ENCODE measurements at places on chromosomes 2 and 18.

GRCh38 chr2:43934567-43934966, 61.2 kb downstream of the LRPPRC start:
- DNase-seq = no peak

- no peak for DNase-seq
Measured at GRCh38 chr2:183125659-183126341, 1.6 kb downstream of the NUP35 start.

GRCh38 chr2:223969856-223970255, 12.6 kb downstream of the MRPL44 start:
- no peak for DNase-seq

GRCh38 chr2:64613276-64613675, 40.4 kb downstream of the SERTAD2 start:
- DNase-seq = no peak

- DNase-seq = no peak
Measured at GRCh38 chr2:121197369-121198091, 87.5 kb downstream of the TFCP2L1 start.

- DNase-seq = peak; percentile 16
Measured at GRCh38 chr2:138267161-138267901, 234.2 kb upstream of the SPOPL start.

GRCh38 chr2:8028981-8029380, 652.9 kb upstream of the ID2 start:
- DNase-seq = no peak

DNA sequence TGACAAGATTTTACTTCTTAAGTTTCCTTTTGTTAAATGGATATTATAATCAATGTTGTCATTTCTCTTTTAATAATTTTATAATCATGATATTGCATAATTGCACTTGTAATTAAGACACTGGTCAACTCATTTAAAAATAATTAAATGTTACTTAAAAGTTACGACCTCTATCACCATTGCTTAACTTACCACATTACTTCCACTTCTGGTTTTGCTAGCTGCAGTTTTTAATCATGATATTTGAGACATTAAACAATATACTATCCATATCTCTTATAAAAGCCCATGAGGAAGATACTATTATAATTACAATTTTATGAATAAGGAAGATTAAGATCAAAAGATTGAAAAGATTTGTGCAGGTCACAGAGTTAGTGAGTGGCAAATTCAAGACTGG, 502.0 kb downstream of the RNF144A start:
- DNase-seq = no peak

- DNase-seq = no peak
Measured at GRCh38 chr18:68791801-68792200, 6.1 kb upstream of the CCDC102B start.

DNA sequence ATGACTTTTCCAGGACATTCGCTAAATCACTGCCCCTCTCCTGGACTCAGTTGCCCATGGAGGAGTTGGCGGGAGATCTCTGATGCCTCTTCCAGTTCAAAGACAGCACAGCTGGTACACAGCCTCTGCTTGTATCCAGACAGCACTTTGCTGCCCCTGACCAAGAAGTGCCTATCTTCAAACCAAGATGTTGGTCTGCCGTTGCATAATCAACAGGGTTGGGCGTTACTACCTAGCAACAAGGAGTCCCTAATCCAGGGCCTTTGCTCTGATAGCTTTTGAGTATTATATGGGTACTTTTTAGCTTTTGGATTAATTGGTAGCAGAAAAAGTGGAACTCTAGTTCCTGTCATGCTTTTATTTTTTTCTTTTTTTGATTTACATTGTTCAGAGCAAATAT, 166.6 kb downstream of the FAM210A start:
- no peak for DNase-seq

DNA sequence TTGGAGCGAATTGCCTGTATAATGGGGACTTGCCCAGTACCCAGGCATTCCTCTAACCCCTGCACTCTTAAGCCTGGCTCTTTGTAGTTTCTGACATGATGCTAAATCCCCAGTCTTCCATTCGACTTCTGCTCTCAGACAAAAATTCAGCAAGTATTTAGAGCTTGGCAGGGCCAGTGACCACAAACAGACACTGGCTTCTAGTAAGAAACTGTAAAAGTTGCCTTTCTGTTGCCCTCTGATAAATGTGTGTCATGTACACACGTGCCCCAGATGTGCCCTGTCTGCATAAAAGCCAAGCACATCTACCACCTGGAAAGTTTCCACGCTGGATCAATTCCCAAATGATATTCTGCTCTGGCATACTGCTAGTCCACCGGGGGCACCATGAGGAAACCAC, 18.0 kb downstream of the PAX3 start:
- DNase-seq = no peak

- no peak for DNase-seq
Measured at GRCh38 chr2:25374827-25375226, 33.1 kb upstream of the DNMT3A start.

GRCh38 chr2:105432749-105433148, 33.9 kb upstream of the FHL2 start:
- DNase-seq = no peak

GRCh38 chr2:16109821-16110310, 169.5 kb downstream of the MYCN start:
- no peak for DNase-seq

DNA sequence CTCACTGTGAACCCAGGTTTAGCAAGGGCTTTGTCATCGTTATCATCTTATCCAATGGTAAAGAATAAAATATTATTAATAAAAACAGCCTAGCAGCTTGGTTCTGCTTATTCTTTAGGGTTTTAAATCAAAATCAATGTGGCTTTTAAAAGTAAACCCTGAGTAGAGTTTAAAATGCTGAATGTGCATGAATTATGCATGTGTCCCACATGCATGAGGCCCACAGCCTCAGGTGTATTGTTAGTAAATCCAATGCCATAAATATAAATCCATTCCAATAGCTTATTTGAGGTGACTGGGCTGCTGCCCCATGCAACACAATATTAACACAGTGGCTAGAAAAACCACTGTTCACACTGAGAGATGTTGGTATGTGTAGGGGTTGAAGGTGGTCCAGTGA, 254.1 kb downstream of the HNMT start:
- no peak for DNase-seq

DNA sequence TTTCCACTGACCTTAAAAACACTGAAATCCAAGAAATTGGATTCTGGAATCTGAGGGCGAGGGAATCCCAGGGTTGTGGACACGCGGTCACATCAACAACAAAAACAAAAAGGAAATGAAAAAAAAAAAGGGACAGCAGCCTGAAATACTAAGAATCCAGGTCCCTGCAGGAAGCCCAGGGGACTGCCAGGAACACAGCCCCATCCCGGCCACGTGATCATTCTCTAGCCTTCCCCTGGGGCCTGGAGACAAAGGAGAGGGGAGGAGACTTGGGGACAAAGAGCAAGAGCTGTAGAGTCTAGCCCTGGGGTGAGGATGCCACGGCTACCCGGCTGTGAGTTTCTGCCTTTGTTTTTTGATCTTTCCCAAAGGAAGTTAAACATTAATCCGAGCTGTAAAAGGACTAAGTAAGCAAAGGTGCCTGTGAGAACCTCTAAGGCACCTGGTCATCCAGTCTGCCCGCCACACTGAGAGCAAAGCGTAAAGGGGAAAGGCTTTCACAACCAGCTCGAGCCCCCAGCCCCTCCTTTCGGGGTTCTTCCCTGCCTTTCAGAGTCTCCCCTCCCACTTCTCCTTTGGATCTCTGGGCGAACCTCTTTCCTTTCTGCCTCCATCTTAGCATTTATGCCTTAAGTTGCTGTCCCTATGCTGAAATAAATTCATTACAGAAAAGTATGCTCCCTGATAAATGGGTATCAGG, 57.9 kb upstream of the MSH2 start:
- DNase-seq = peak; percentile 77

GRCh38 chr18:68740966-68741365, 26.1 kb upstream of the TMX3 start:
- no peak for DNase-seq

DNA sequence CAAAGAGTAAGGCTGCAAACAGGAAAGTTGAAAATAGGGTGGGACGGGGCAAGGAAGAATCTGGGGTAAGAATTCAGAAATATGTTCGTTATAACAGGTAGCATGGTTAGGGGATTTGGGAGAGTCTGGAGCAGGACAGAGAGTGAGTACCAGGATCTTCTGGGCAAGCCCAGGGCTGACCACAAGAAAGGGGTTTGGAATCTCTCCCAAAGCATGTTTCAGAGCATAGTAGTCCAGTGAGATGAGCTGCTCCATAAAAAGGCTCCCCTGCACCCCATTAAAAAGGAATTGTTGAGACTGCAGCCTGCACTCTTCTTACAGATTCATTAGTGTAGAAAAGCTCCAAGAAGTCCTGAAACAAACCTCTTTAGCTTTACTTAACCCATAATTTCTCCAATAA, 291.1 kb downstream of the MTX2 start:
- DNase-seq = no peak

DNA sequence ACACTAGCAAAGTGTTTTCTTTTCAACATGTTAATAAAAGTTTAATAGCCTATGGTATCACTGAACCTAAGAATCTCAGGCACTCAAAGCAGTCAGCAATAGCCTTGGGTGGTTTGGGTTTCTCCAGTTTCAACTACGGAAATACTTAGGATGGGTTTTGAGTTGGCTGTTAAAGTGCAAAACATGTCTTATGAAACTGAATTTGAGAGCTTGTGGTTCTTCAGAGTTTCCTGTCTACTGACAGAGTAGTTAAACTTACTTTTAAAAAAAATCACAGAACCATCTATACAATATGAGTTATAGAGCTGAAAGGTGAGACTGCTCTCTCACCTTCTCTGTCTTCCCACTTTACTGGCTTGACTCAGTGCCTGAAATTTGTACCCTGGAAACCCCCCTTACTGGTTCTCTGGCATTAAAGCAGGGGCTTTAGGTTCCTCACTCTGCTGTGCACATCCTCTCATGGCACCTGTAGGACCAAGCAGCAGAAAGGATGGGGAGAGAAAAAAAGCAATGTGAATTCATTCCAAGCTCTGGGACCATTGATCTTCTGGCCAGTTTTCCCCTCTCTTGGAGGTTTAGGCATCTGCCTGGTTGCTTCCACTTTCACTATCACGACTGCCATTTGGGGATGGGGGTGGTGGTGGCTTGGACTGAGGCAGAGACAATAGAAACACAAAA, 18.1 kb downstream of the CCDC141 start:
- no peak for DNase-seq

DNA sequence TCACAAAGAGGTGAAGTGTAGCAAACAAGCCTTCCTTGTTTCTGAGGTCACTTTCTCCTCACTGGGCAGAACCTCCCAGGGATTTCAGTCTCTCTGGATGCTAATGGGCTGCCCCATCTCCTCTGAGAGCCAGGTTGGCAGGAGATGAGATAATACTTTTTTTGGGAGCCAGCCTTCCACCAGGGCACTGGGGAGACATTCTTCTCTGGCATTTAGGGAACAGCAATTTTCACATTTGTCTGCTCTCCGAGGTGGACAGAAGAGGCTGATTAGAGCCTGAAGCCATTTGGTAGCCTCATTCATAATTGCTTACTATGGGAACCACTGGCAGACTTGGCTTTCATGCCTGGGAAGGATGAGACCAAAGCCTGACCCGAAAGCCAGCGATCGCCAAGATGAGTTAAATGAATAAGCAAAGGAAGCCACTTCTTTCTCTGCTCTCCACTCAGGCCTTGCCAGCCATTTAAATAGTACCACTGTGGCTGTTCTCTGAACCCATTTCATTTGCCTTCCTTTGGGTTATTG, 70.1 kb downstream of the NRP2 start:
- no peak for DNase-seq

DNA sequence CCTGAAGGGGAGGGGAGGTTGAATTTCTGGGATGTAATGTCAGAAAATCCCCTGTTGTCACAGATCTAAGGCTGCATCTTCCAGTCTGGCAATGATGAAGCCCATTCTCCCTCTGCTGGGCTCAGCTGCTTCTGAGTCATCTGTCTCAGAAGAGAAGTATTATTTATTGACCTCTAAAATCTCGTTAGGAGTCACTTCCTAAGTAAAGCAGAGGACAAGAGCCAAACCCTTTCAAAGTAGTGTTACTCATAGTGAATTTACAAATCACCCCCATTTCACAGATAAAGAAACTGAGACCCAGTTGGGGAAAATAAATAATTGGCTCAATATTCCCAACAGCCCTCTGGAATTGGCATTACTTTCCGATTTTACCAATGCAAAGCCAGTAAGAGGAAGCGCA, 167.3 kb upstream of the SKOR2 start:
- DNase-seq = no peak

DNA sequence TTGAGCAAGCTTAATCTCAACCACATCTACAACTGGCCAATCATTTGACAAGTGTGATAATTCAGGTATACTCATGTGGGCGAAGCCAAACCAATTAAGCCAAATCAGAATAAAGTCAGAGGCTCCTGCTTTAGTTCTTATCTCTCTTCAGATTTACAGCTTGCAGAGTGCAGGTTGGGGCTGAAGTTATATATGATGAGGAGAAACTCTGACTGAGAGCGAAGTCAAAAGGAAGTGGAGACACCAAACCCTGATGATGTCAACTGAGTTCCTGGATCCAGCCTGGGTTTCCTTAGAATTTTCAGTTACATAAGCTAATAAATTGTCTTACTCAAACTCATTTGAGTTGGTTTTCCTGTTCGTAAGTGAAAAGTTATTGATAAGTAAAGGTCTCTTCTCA, 73.9 kb downstream of the ASXL2 start:
- DNase-seq = no peak

DNA sequence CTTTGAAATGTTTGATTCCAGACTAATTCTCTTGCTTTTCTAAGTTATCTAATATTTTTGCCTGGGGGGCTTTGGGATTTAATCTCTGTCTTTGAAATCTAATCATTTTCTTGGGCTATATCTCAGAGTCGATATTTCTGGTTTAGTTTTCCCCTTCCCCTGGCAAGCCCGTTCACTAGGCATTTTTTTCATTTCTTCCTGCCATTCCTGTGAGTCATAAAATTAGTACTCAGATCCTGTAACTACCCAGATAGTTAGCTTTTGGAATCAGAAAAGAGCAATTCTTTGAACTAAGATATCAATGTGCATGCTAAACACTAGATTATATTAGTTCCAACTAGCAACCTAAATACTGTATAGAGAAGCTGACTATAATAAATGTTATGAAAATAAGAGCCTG, 29.4 kb upstream of the RNF149 start:
- DNase-seq = peak; percentile 34

DNA sequence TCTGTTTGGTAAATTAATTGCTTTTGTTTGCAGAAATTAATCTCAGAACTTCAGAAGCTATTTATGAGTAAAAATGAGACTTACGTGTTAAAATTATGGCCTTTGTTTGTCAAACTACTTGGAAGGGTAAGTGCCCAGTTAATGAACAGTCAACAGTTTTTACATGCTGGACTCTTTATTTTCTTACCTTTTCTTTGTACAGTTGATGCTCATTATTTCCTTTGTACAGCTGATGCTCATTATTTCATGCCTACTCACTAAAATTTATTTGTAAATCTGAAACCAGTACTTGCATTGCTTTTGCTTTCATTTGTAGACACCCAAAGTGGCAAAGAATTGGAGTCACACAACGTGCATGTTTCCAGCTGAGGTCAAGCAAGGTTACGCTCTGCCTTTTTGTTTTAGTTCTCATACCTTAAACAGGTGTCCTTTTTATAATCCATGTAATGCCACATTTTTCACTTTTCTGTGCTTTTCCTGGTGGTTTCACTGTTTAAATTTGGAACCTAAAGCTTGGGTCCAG, 13.3 kb downstream of the RIF1 start:
- no peak for DNase-seq

- DNase-seq = no peak
Measured at GRCh38 chr2:212141499-212141898, 397.1 kb downstream of the ERBB4 start.
